Kidney tubule cell (primary cell): ENCODE measurements at places on chromosomes 7 and 10.

- DNase-seq: peak; percentile 100
These were observed 166.0 kb downstream of the FANK1 start for GRCh38 chr10:126062131-126063032.

GRCh38 chr10:78720091-78720490 lies 348.7 kb upstream of the ZMIZ1 start:
- no peak for DNase-seq

GRCh38 chr10:44898665-44899064 lies 12.5 kb upstream of the TMEM72 start:
- no peak for DNase-seq

DNA sequence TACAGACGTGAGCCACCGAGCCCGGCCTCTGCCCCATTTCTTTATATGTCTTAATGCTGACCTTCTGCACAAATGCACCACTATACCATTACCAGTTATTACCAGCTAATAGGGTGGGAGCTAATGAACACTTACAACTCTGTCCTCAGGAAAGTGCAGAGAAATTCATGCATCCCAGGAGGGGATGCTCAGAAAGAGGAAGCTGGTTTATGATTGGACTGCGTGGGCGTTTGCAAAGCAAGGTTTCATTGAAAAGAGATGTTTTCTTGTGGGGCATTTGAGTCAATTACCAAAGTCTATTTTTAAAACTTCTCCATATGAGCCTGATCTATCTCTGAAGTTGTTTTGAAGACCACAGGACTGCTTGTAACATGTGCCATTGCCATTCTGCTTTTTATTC lies 417.7 kb upstream of the CELF2 start:
- no peak for DNase-seq

GRCh38 chr7:107029061-107029763 lies 15.3 kb upstream of the PRKAR2B start:
- no peak for DNase-seq

DNA sequence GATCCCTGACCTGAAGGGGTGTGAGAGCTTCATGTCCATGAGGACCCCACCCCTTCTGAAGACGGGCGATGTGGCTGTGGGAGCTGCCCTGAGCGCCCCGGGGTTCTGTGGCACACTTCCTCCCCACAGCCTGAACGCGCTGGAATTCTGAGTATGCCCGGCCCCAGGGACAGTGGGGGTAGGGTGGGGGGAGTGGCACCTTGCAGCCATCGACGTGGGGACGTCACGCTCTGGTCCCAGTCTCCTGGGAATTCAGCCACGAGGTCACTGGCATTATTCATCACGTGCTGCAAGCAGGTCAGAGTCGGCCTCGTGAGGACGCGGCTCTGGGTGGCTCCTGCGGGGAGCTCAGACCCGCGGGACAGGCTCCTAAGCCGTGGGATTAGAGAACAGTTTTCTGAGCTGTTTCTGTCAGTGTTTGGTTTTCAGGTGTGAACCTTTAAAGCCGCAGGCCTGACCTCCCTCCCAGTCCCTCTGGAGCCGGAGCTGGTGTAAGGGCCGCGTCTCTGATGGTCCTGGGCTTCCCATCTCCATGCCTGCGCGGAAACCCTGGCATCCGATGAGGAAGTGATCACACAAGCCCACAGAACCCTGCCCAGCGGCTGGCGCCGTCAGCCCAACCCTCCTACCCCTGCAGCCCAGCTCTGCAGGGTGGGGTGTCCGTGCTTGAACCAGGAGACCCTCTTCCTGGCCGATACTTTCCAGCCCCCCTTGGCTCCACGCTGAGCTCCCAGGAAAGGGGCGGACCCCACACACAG lies 16.1 kb downstream of the GPR146 start:
- DNase-seq: peak; percentile 60

- DNase-seq: no peak
These were observed 11.2 kb downstream of the VWA2 start for GRCh38 chr10:114250236-114250635.

DNA sequence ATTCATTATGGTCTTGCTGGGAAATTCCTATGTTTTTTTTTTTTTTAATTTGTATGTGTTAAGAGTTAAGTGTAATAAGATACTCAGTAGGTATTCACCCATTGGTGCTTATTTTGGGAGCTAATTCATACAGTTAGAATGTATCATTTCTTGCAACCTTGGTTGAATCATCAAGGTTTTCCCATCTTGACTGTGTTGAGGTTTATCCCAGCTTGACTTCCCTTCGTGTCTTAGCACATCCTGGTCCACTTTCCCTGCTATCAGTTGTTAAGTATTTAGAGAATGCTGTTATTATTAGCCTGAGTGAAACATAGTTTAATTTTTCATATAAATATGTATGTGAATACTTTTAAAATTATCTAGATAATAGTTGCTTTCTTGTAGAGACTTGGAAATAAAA lies 20.8 kb downstream of the RALA start:
- DNase-seq: peak; percentile 50

GRCh38 chr7:155974186-155974897 lies 162.1 kb upstream of the SHH start:
- no peak for DNase-seq

- DNase-seq: no peak
These were observed 92.9 kb upstream of the SH2B2 start for GRCh38 chr7:102193806-102194205.

- DNase-seq: peak; percentile 51
These were observed 1.1 kb downstream of the DENND2A start for GRCh38 chr7:140639366-140640053.

- no peak for DNase-seq
These were observed 157.2 kb downstream of the WNT2 start for GRCh38 chr7:117165656-117166055.

DNA sequence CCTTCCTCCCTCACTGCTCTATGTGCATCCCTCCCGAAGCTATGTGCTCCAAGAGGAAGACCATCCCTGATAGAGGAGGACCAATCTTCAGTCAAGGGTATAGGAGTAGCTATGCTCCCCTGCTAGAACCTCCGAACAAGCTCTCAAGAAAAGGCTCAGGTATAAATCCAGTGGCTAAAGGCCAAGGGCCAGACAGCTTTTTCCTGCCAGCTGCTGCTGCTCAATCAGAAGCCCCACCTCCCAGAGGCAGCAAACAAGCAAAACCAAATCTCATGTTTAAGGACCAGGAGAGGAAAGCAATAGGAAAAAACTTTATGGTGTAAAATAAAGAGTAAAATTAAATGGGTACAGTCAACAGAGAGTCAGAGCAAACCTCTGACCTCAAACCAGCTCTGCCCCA lies 187.2 kb downstream of the FGFR2 start:
- no peak for DNase-seq

GRCh38 chr7:4523873-4524272 lies 158.2 kb upstream of the FOXK1 start:
- no peak for DNase-seq

- DNase-seq: no peak
These were observed 42.9 kb downstream of the HK1 start for GRCh38 chr10:69321039-69321715.

GRCh38 chr7:129439963-129440625 lies 5.9 kb downstream of the STRIP2 start:
- no peak for DNase-seq

- DNase-seq: peak; percentile 37
These were observed 56.4 kb upstream of the GNAI1 start for GRCh38 chr7:80078159-80078731.

GRCh38 chr10:72334825-72335393 lies 19.8 kb downstream of the DNAJB12 start:
- DNase-seq: peak; percentile 94

- DNase-seq: peak; percentile 42
These were observed 187.3 kb upstream of the PLXDC2 start for GRCh38 chr10:19628767-19629560.

DNA sequence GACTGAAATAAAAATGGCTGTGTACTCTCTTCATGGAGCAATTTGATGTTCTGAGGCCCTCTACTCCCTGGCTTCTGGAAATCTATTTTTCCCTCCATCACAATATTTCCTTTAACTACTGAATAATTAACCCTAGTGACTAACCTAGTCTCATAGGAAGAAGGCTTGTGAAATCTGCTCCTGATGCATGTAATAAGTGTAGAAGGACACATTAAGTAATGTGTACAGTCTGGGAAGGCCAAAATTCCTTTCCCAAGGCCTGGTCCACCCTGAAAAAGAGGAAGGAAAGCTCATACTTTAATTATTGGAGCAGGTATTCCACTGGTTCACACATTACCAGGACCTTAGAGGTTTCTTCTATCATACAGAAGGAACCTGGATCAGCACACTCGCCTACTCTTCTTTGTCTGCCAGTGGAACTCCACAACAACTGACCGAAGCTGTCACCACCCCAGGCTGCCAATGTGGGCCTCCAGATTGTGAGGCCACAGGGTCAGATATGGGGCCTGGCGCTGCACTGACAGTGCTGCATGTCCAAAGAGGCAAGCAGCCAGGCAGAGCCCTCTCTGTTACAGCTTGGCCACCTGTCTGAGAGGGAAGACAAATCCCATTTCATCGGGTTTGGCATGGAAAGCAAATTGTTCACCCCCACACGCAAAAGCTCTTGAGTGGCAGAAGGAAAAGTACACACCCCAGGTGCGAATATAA lies 54.4 kb upstream of the FAM133B start:
- peak; percentile 86 for DNase-seq

DNA sequence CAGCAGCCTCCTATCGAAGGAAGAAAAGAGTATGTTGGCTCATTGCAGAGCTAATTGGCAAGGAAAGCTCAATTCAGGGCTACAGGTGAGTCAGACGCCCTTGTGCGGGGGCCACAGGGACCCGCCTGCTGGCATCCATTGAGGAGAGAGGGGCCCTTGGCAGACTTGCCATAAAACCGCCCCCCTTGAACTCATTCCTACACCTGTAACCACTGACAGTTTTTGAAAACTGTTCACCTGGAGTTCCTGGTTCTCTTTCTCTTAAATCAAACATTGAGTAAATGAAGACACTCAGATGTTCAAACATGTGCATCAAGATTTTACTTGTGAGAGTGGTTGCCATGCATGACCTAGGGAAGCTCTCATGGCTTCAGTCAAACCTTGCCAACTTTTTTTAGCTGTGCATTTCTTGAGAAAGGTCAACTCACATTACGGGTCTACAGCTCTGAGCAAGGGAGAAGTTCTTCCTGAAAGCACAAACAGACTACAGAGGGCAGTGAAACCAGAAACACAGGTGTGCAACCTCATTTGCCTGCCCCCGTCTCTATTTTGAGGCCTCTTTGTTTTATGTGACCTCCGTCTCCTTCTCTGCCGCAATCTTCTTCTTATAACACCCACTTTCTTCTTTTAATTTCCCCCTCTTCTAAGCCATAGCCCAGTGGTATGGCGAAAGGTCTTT lies 87.8 kb downstream of the TBXAS1 start:
- no peak for DNase-seq

GRCh38 chr7:84025332-84025927 lies 169.2 kb downstream of the SEMA3A start:
- DNase-seq: peak; percentile 98

DNA sequence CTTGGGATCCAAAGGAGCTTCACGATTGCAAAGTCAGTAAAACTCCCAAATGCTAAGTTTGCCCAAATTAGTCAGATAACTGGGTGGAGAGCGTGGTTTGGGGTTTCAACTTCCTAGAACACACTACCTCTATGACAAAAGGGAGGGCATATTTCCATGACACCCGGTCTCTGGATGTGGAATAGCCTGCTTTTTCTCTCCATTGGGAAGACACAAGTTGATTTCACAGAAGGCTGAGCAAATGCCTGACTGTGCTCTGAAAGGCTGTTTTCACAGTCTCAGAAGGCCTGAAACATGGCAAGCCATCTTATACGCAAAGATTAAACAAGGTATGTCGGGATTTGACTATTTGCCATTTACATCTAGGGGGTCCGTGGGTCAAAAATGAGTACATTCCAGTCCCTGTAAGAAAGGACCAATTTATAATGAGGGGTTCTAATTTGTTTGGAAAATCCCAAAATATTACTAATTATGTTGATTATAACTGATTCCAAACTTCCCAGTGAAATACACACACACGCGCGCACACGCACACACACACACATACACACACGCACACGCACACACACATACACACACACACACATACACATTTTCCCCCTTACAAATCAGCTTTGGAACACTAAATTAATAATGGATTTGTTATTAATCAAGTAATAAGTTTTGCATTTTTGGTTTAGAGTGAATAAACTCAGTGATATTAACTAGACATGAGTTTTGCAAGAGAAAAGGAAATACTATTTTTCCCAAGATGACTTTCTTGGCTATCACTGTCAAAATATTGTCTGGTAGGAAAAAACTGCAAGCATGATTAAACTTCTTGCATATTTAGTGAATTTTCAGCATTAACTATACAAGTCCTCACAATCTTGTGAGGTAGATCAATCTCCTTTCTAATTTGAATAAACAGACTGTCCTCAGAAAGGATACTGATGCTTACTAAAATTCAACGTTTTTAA lies 105.0 kb downstream of the PRTFDC1 start:
- DNase-seq: no peak

DNA sequence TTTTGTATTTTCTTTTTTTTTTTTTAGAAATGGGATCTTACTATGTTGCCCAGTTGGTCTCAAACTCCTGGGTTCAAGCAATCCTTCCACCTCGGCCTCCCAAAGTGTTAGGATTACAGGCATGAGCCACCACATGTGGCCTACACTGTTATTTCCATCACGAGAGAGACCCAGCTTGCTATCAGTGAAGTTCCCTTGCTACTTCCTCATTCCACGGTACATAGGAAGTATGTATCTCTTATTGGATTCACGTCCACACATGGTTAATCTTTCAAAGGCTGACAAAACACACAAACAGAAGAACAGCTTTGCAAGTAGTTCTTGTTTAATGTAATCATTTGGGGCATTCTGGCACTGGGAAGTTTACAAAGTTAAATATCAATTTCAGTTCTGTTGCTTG lies 50.9 kb downstream of the DCLRE1A start:
- peak; percentile 20 for DNase-seq

DNA sequence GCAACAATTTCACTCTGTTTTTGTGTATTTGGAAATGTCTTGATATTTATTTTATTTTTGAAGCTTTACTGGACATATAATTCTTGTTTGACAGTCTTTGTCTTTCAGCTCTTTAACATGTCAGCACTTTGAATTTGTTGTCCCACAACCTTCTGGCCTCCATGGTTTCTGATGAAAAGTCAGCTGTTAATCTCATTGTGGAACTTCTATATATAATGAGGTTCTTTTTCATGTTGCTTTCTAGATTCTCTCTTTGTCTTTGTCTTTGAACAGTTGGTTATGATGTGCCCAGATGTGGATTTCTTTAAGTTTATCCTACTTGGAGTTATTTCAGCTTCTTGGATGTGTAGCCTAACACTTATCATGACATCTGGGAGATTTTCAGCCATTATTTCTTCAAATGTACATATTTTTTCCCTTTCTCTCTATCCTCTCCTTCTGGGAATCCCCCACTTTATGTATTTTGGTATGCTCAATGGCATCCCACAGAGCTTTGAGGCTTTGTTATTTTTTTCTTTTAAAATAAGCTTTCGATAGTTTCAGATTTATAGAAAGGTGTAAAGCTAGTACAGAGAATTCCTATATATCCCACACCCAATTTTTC lies 9.5 kb upstream of the LMTK2 start:
- no peak for DNase-seq

DNA sequence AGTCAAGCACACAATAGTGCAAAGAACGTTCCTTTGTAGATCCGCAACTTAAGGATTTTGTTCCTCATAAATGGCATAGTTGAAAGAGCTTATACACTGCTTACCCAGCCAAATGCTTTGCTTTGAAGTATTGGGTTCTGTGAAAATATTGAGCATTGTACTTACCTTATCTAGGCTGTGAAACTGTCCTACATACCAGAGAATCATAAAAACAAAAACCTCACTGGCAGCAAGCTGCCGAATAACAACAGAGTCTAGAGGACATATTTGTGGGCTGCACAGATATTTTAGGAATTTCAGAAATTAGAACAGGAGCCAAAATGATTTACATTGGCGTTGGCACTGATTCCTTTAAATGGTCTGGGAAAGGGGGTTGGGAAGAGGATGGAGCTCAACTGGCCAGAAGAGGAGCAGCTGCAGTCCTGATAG lies 174.8 kb downstream of the RTKN2 start:
- DNase-seq: peak; percentile 85
